Chondrocyte (in vitro differentiated cells): ENCODE measurements at places on chromosomes 6 and 20.

- no peak for DNase-seq
These were observed 20.1 kb upstream of the RNGTT start for GRCh38 chr6:88983532-88983931.

DNA sequence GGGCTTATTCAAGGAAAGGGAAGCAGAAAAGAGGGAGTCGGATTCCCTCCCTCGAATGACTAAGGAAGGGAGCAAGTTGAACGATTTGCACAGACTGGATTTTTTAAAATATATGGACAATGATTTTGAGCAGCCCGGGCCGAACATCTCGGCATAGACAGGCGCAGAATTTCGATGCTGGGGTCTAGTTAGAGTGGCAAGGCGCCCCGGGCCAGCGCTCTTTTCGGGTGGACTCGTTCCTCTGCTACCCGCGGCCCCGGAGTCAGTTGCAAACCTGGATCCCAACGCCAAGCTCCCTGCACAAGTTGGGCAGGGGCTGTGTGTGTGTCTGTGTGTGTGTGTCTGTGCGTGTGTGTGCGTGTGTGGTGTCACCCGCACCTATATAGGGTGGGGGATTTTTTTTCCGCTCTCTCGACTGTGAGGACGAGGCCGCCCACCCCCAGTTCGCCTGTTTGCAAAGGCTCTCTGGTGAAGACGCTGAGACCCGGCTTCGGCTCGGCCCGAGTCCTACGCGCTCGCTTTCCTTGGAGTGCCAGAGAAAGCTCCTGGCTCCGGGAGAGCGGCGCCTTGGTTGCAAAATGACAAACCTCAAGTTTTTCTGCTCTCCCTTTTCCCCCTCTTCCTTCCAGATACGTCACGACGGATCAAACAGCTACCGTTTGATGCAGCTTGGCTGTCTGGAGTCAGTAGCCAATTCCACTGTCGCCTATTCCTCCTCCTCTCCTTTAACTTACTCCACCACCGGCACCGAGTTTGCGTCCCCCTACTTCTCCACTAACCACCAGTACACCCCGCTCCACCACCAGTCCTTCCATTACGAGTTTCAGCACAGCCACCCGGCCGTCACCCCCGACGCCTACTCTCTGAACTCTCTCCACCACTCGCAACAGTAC, 1.4 kb downstream of the TFAP2D start:
- no peak for DNase-seq

- no peak for DNase-seq
These were observed 35.2 kb downstream of the RAB22A start for GRCh38 chr20:58344741-58345140.

GRCh38 chr6:164167873-164168405, 753.4 kb downstream of the QKI start:
- no peak for DNase-seq
